K562 (cell line): ENCODE measurements at places on chromosomes 5 and 9.

DNA sequence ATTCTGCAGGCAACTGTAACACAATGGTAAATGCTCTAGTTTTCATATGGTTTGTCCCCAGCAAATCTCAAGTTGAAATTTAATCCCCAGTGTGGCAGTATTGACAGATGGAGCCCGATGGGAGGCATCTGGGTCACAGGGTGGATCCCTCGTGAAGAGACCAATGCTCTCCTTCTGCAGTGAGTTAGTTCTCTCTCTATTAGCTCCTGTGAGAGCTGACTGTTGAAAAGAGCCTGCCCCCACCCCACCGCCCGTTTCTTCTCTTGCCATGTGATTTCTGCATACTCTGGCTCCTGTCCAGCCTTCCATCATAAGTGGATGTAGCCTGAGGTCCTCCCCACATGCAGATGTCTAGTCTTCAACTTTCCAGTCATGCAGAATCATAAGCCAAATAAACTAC lies 27.0 kb downstream of the IARS1 start:
- DNase-seq: no peak

DNA sequence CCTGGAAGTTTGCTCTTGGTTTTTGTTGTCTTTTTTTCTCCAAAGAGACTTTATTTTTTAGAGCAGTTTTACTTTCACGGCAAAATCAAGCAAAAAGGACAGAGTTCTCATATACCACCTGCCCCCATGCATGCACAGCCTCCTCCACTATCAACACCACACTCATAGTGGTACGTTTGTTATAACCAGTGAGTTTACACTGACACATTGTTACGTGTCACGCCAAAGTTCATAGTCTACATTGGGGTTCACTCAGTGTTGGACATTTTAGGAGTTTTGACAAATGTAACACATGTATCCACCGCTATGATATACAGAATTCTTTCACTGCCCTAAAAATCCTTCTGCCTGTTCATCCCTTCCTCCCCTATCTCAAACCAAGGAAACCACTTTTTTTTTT lies 7.5 kb upstream of the ICE1 start:
- DNase-seq: no peak

GRCh38 chr5:170571875-170572852 lies 68.3 kb downstream of the KCNIP1 start:
- no peak for DNase-seq

GRCh38 chr5:148425808-148426207 lies 42.0 kb downstream of the FBXO38 start:
- peak; percentile 22 for DNase-seq

GRCh38 chr9:13941714-13942113 lies 372.2 kb downstream of the NFIB start:
- no peak for DNase-seq

DNA sequence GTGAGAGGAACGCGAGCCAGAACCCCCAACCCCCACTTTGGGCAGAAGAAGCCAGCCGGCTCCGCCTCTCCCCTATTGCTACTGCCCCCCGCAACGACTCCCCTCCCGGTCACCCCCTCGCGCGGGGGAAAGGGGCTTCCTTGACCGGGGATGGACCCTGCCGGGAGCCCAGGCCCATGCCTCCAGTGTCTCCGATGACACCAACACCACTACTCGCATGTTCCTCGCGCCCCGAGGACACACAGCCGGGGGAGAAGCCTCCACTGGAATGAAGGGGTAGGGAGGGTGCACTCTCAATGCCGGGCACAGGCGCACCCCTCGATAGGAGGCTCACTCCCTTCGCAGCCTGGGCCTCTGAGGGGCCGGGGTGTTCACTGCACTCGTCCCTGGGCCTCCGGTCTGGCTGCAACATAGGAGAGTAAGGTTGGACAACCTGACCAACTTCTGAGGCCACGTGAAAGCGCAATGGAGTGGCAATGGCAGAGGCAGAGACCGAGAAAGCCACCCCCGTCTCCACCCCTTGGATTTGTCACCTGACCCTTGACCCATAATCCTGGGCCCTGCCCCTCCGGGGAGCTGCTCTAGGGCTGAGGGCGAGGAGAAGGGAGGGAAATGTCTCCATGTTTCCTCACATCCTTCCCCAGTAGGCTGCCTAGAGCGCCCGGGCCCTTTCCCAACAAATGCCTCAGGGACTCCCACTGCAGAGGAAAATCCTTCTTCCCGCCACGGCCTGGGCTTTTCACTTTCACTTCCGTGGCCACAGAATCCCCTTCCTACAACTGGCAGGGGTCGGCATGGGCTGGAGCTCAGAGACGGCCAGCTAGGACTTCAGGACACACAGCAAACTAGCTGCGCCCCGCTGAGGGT lies 1.1 kb upstream of the CNTFR start:
- no peak for DNase-seq

DNA sequence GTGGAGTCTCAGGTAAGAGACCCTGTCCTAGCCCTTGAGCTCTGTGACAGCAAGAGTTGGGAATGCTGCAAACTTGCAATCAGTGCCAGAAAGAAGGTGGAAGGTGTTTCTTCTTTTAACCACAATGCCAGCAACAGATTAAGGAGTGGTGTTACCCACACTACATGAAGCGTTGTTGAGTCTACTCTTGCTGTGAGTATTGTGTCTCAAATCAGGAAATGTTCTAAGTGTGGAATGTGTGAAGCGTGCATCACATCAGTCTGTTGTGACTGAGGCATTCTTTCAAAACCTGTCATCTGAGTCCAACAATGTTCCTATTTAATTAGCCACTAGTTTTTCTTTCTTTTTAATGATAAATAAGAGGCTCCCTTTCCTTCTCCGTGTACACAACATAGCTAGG lies 2.9 kb upstream of the LURAP1L start:
- no peak for DNase-seq

DNA sequence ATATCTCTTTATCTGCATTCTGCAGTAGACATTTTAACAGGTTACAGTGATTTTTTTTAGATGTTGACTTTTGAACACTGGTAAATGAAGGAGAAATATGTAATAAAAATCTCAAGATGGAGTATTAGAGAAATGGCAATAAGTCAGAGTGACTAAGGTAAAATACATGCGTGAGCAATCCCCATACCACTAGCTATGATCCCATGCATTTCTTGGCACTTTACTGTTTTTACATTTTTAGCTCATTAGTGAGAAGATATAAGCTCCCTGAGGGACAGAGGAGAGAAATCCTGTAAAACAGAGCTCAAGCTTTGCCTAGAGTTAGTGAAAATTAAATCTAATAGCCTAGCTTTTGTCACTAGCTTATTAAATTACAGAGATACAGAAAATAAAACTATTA lies 181.9 kb upstream of the TRPM3 start:
- DNase-seq: no peak

DNA sequence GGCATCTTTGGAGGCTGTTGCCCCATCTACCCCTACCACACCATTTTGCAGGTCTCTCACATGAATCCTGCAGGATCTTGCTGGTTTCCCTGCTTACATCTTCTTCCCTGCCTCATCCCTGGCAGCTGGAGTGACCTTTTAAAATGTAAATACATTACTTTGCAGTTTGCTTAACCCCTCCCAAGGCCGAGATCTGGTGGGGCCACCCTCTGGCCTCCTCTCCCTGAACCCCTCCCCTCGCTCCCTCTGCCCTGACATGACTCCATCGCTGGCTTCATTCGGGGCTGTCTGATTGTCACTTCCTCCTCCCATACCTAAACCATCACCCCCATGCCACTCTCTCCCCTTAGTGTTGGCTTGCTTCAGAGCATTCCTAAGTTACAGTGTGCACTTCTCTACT lies 12.6 kb upstream of the PALM2AKAP2 start:
- DNase-seq: no peak

DNA sequence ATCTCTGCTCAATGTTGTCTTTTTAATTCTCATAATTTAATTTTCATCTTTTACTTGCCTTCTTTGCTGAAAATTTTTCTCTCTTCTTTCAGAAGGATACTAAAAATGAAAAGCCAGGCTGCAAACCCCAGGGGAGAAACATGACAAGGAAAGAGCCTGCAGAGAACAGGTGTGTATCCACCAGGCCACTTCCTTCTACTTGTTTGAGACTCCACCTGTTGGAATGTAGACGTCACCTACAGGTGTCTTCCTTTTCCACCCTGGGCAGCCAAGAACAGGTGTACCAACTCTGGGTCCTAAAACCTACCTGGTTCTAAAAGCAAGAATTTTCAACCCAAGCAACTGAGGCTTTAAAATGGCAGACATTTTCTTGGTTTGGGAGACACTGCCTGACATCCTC lies 166.8 kb downstream of the ATP10B start:
- DNase-seq: no peak

GRCh38 chr5:123558762-123559433 lies 46.9 kb downstream of the CSNK1G3 start:
- DNase-seq: no peak

DNA sequence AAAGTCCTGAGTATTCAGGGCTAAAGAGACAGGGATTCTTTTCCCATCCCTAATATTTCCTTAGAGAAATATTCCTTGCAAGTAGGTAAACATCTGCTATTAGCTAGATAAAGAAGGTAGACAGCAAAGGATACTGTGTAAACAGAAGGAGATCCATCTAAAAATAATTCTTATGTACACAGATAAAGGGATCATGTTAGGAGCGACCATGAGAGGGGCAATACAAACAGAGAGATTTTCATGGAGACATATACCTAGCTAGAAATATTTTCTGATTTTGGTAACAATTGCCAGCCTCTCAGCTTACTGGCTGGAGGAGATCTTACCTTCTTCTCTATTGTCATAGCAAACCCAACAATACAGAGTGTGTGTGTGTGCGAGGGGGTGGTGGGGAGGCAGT lies 184.6 kb upstream of the DMAC1 start:
- no peak for DNase-seq

GRCh38 chr5:107930092-107930491 lies 259.4 kb upstream of the EFNA5 start:
- no peak for DNase-seq

DNA sequence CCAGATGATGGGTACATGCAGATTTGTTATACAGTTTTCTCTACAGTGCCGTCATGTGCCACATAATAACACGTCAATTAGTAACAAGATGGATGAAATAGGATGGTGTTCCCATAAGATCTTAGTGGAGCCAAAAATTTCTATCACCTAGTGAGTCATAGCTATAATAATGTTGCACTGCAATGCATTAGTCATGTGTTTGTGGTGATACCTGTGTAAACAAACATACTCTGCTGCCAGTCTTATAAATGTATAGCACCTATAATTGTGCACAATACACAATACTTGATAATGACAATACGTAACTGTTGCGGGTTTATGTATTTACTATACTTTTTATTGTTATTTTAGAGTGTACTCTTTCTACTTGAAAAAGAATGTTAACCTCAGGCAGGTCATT lies 865.4 kb downstream of the MAT2B start:
- no peak for DNase-seq

DNA sequence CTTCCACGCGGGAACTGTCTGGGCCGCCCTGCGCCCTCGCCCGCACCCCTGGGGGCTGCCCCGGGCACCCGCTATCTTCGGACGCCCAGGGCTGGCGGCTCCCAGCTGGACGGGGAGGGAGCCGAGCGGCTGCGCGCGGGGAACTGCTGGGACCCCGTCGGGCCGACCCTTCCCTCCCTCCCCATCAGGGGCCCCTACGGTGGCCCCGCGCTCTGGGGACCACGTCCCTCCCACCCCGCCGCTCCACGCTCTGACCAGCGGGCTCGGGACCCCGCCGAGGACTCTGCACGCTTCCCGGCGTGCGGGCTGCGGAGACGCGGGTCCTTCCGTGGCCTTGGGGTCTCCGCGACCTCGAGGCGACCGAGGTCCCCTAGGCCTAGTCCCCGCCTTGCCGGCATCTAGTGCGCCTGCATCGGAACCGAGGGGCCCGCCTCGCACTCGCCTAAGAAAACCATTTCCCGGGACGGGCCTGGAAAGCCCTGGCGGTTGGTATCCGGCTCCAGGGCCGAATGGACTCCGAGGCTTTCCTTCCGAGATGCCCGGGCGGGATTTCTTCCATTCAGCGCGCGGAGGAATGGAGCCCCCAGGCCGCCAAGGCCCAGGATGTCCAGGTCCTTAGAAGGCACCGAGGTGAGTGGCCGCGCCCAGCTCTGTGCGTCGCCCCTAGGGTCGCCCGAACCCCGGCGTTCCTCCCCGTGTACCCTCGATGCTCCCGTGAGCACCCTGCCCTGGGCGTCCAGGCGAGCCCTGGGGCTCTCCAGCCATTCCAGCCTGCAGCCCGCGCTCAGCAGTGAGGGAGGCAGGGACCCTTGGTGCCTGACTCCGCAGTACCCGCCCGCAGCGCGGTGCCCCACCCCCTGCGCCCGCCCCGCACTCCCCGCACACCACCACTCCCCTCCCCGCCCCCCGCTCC lies 705 bp upstream of the SLC6A3 start:
- DNase-seq: no peak

GRCh38 chr9:36046923-36047322 lies 10.2 kb downstream of the RECK start:
- DNase-seq: no peak
